ENCODE measurements at places on chromosomes 3 and 15.
A peak's percentile ranks its signal among the peaks of the same experiment; 100 is the strongest.

DNA sequence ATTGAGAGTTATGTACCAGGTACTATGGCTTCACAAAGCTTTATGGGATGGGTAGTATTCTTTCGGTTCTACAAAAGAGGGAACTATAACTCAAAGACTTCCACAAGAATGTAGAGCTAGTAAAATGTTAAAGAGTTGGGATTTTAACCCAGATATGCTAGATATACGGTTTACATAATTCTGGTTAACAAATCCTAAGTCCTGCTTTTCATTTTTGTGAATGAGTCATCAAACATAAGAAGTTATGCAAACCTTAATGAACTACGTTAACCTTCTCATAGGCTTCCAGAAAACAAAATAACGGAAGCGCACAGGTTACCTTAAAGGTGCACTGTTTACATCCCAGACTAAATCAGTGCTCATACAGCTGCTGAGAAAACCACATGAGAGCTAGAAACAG, 1049.3 kb downstream of the MCTP2 start:
- no peak for DNase-seq

DNA sequence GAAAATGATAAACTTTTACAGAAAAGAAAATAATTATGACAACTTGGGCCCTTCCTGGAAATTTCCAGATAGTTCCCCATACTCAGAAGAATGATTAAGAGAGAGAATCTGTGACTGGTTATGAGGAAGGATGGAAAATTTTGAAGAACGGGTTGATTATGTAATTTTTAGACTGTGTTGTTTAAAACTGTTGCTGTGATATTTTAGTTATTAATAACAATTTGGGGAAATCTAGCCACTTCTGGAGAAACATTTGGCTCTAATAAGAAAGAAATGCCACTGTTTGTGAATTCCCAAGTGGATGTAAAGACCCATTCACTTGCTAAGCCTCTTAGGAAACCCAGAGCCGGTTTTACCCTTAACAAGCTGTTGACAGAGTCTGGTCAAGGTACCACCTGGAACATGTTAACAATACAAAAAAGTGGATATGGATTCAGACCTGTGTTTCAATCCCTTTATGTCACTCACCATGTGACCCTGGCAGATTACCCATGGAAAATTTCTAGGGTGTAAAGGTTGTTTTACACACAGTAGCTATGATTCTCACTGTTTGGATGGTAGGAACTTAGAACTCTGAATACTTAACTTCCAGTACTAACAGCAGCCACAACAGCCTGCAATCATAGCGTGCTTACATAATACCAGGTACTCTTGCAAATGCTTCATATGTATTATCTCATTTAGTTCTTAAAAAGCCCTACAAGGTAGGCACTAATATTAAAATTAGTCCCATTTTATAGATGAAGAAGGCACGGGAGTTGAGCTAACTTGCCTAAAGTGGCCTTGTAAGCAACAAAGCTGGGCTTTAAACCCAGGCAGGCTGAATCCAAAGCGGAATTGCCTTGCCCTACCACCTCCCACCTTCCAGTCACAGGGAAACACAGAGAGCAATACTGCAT, 32.0 kb downstream of the ZBTB38 start:
- no peak for DNase-seq

- DNase-seq, result no peak
These were observed 194.7 kb downstream of the LPP start for GRCh38 chr3:188348435-188349244.

GRCh38 chr3:46416125-46416810, 9.2 kb downstream of the CCRL2 start:
- DNase-seq, result no peak

DNA sequence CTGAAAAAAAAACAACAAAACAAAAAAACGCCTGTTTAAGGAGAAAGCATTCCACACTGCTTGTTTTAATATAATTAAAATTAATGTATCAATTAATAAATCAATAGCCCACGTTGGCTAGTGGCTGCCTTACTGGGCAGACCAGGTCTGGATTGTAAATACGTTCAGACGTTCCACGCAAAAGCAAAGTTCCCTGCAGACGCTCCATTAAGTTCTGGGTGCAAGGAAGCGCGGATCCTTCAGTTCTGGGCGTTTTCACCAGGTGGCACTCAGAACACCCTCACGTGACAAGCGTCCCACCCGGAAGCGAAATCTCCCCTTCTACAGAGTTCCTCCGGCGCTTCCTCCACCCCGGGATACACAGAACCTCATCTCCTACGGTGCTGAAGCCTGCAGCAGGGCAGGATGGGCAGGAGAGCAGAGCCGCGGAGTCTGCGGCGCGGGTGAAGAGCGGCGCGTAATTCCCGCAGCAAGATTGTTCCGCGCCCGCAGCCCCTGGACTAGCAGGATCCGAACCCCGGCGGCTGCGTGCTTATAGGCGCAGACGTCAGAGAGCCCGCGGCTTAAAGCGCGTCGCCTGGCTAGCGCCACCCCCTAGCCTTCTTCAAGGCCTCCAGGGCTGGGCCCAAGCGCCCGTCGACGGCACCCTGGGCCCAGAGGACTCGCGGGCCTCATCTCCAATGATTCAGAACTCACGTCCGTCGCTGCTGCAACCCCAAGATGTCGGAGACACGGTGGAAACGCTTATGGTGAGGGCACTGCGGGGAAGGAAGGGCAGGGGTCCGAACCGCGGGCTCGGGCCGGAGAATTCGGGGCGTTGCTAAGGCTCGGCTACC, at the start of gene SLC25A38:
SLC25A38 (plus strand) TSS at position 326 of the 836 bp plus-strand sequence; CDS start at position 681, 355 bp downstream.
- DNase-seq, result peak; percentile 59

- no peak for DNase-seq
These were observed 267.3 kb upstream of the SLITRK3 start for GRCh38 chr3:165463531-165463930.

Measured in stimulated activated CD4-positive, alpha-beta T cell treated with anti-CD3 and anti-CD28 coated beads, Interleukin-15, amount 100 ng/mL, for 1 hour (primary cell).